ENCODE measurements at places on chromosomes 11 and 22. TPM values are rescaled to one million over a fixed set of nuclear protein-coding genes. Genes with fewer than 3 reads are reported as not detected.
A peak's percentile ranks its signal among the peaks of the same experiment; 100 is the strongest.

RAG2 gene
- not detected for total RNA-seq

- H3K27me3 ChIP-seq: no peaks in the 10 kb centered on the region
- DNase-seq: peak; percentile 64
- no peak overlapping the region for H3K4me3 ChIP-seq
- H3K27ac ChIP-seq: peak overlapping the region; percentile 43
- no peaks in the 10 kb centered on the region for H3K36me3 ChIP-seq
- H3K4me1 ChIP-seq: peaks cover 5% of the 10 kb centered on the region
Measured at GRCh38 chr22:23163665-23164064, 16.6 kb upstream of the BCR start.

GRCh38 chr11:76603202-76603601 is 67.3 kb downstream of the LRRC32 start:
- H3K4me1 ChIP-seq: peaks cover 56% of the 10 kb centered on the region
- no peak for DNase-seq
- peak overlapping the region; percentile 53 for H3K27ac ChIP-seq
- H3K27me3 ChIP-seq: no peaks in the 10 kb centered on the region
- no peak overlapping the region for H3K4me3 ChIP-seq

CDK2AP2 gene
- total RNA-seq: 90.2 TPM

DNA sequence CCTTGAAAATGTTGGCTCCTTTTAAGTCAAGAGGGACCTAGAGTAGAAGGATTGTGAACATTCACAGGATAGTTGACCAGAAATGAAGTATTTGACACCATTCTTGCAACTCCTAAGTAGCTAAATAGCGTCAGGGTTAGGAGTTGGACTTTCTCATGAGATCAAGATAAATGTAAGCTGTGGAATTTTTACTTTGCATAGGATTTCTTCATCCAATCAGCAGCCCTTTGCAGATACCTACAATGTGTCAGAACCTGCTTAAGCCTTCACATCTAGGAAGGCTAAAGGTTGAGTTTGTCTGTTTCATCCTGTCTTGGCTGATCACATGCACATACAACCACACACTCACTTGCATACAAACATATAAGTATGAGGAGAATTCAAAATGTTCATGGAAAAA is 32.3 kb downstream of the CD44 start:
- H3K27me3 ChIP-seq: no peaks in the 10 kb centered on the region
- H3K36me3 ChIP-seq: no peaks in the 10 kb centered on the region
- DNase-seq: no peak
- no peak overlapping the region for H3K4me3 ChIP-seq
- peak overlapping the region; percentile 59 for H3K27ac ChIP-seq

DNA sequence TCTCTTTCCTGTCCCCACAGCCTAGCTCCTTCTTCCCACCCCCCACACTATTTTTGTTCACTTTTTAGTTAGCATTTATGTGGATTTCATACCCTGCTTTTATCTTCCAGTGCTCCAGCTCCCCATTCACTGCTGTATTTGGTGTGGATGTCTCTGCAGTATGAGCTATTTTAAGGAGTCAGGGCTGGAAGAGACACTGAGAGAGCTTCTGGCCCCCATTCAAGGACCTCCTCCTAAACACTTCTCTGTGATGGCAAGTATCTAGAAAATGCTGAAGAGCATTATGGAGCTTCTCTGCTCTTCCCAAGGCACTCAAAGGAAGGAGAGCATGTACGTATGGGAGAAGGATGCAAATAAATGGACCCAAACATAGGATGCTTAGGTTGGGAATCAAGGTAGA is 79.5 kb downstream of the RAB30 start:
- no peak overlapping the region for H3K4me3 ChIP-seq
- H3K36me3 ChIP-seq: no peaks in the 10 kb centered on the region
- H3K27me3 ChIP-seq: no peaks in the 10 kb centered on the region
- no peak overlapping the region for H3K27ac ChIP-seq
- H3K4me1 ChIP-seq: peaks cover 14% of the 10 kb centered on the region
